ENCODE measurements at places on chromosomes 16 and 17.
A peak's percentile ranks its signal among the peaks of the same experiment; 100 is the strongest.

GRCh38 chr16:181565-182021 is 1.3 kb downstream of the HBQ1 start:
- no peak for DNase-seq

DNA sequence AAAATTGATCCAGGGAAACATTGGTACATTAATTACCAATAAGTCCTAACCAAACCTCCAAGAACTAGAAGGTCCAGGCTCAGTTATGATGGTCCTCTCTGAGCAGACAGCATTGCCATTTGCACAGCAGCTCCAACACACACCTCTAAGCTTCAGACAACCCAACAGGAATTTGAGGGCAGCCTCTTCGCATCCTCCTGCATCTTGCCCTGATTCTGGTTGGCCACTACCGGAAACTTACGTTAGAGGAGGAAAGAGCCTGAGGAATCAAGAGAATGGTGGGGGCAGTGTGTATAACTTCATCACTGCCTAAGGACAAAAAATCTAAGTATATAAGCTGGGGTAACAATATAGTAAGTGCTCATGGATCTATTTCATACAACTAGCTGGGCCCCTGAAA is 15.7 kb downstream of the FAM117A start:
- no peak for DNase-seq

GRCh38 chr17:27577121-27577761 is 53.7 kb upstream of the LGALS9 start:
- no peak for DNase-seq

GRCh38 chr17:27224526-27225315 is 69.2 kb upstream of the WSB1 start:
- no peak for DNase-seq

GRCh38 chr17:82400830-82401229 is 17.3 kb upstream of the HEXD start:
- DNase-seq: peak; percentile 8

DNA sequence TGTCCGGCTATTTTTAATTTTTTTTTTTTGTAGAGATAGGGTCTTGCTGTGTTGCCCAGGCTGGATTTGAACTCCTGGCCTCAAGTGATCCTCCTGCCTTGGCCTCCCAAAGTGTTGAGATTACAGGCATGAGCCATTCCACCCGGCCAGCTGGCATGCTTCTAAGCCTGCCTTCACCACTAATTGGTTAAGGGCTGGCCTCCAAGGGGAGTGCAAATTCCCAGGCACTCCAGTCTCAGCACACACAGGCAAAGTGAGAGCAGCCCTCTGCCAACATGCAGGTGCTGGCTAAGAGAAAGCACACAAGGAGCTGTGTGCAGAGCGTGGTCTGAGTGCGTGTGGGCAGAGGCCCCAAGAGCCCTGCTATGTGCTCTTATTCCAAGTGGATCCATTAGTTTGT is 149.8 kb upstream of the HS3ST2 start:
- DNase-seq: no peak

DNA sequence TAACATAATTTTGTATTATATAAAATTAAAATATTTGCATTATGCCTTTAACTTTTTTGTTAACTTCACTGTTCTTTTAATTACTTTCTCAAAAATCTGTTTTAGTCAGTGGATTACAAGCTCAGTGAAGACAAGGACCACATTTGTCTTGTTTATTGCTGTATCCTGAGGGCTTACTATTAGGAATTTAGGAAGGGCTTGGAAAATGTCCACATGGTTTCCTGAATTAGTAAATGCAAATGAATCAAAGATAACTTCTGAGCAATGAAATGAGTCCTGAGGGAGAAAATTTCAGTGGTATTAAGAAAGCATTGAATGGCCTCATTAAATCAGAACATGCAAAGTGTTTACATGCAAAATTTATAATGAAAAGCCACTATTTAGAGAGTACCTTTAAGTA is 1293.2 kb upstream of the GOT2 start:
- DNase-seq: no peak

- DNase-seq: no peak
These were observed 7.8 kb downstream of the LPO start for GRCh38 chr17:58246104-58246740.

DNA sequence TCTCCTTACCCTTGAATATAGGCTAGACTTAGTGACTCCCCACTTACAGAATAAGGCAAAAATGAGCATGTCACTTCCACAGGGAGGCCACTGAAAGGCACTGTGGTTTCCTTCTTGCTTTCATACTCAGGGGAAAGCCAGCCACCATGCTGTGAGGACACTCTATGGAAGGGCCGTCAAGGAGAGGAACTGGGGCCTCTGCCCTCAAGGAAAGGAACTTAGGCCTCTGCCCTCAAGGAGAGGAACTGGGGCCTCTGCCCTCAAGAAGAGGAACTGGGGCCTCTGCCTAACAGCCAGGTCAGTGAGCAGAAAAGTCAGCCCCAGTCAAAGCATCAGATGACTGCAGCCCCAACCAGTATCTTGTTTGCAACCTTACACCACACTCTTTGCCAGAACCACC is 30.1 kb downstream of the VPS35 start:
- DNase-seq: no peak

DNA sequence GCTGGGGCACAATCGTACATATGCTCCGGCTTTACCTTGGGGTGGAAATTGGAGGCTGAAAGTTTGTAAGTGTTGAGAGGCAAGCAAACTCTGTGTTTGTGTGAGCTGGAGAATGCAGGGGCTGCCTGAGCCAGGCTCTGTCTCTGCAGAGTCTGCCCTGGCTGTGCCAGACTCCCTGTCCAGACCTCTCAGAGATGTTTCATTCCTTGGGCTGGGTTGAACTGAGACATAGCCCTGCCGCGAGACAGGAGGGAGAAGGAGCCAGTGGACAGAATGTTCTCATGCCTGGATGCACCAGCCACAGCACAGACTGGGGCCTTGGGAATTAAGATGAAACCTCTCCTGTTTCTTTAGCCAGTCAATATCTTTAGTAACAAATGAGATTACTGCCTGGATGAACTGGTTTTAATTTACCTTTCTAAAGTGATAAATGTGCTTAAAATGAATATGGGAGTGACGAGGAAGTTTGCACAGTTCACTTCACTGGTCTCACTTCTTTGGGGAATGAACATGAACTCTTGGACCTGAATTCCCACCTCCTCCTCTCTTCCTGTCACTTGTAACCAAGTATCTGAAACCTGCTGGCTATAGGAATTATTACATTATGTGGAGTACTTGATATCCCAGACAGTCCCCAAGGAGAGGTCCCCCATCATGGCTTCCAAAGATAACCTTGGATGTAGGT is 40.1 kb downstream of the YPEL2 start:
- no peak for DNase-seq

- DNase-seq: no peak
These were observed 290.9 kb downstream of the MAF start for GRCh38 chr16:79309606-79310005.

DNA sequence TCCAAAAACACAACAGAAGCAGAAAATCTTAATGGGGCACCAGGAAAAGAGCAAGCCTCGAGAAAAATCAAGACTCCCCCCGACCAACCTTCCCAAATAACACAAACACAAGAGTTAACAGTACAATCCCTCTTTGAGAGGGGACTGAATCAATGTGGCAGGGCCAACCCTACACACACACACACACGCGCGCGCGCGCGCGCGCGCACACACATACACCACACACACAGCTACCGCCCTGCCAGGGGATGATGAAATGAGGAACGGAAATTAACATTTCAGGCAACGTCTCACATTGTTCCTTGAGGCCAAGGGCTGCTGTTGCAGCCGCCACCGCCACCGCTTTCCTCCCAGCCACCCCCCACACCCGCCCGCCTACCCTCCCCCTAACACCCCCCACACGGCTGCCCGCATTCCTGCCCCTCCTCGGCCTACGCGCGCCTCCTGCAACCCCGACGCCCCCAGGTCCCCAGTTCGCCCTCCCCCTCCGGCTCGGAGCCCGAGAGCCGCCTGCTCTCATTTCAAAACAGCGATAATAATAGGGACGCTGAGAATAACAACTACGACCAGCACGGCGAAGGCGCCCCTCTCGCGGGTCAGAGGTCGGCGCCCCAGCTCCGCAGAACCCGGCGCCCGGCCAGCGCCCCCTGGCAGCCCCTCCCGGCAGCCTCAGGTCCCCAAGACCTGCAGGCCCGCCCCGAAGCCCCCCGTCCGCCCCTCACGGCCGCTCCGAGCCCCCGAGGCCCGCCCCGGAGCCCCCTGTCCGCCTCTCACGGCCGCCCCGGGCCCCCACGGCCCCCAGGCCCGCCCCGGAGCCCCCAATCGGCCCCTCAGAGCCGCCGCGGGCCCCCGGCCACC is 1.1 kb downstream of the ANKRD11 start:
- DNase-seq: peak; percentile 81

DNA sequence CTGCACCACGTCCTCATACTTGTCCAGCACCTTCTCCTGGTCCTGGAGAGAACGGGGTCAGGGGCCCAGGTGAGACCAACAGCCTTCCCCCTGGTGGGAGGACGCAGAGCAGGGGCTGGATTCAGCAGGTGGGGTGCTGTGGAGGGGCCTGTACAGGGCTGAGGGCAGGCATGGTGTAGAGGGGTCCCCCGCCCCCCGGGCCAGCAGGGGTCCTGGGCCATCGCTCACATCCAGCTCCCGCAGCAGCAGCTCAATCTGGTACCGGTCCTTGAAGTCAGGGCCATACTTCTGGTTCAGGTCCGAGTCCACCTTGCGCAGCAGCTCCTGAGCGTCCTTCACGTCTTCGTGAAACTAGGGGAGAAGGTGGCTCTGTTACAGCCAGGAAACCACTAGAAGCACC is 41.6 kb downstream of the PPL start:
- no peak for DNase-seq

DNA sequence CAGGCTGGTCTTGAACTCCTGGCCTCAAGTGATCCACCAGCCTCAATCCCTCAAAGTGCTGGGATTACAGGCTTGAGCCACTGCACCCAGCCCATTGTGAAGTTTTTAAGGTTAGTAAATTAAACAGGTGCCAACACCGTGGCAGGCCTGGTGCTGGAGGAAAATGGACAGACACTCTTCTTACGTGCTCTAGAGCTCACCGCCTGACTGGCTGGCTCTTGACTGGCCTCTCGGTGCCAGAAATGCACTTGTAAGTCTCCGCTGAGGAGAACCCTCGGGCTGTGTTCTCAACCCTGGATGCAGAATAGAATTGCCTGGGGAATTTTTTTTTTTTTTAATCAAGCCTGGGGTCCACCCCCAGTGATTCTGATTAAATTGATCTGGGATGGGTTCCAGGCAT is 10.3 kb upstream of the HAS3 start:
- DNase-seq: no peak

GRCh38 chr17:30436729-30437128 is 40.5 kb upstream of the GOSR1 start:
- no peak for DNase-seq

DNA sequence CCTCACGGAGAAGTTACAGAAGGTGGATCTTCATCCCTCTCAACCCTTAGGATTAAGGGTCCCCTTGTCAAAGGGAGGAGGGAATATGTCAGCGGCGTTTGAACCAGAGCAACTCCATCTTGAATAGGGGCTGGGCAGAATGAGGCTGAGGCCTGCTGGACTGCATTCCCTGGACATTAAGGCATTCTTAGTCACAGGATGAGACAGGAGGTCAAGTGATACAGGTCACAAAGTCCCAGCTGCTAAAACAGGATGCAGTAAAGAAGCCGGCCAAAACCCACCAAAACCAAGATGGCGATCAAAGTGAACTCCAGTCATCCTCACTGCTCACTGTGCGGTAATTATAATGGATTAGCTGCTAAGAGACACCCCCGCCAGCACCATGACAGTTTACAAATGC is 36.7 kb downstream of the RBFOX3 start:
- no peak for DNase-seq

DNA sequence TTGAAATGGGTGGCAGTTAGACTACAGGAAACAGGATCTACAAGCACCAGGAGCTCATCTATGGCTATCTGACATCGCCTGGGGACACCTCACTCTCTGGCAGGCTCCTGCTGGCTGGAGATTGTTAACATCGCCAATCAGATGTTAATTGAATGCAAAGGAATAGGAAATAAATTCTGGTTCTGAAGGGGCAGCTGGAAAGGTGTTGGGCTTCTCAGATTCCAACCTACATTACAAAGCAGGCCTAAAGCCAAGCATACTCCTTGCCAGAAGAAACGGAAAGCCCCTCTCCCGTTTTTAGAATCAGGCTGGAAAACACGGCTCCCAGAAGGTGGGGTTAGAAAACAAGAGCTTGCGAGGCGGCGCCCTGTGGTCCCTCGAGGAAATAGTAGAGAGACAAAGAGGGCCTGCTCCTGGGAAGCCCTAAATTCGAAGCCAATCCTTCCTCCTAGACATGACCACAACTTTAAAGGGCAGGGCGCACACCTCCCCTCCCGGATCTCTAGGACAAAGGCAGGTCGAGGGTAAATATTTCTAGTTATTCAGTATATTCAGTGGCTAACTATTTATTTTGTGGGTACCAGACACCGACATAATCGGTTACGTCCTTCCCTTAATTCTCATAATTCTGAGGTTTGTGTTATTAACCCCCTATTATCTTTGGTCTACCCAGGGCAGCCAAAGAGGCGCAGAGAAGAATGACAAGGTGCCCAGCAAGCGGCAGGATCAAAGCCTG is 763 bp upstream of the TOM1L1 start:
- DNase-seq: no peak

DNA sequence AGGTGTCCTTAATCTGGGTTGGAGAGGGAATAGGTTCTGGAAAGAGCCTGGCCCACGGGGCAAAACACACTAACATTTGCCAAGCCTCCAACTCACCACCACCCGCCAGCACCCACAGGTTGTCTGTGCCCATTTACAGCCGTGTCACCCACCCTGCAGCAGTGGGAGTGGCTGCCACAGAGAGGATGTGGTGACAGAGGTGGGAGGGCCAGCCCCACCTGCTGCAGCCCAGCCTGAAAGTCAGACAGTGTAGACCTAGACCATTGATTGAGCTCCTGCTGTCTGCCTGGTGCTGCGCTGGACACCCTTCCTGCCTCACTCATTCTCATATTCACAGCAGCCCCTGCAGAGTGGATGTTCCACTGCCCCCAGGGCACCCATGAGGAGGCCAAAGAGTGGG is 44.7 kb downstream of the IL21R start:
- peak; percentile 68 for DNase-seq

DNA sequence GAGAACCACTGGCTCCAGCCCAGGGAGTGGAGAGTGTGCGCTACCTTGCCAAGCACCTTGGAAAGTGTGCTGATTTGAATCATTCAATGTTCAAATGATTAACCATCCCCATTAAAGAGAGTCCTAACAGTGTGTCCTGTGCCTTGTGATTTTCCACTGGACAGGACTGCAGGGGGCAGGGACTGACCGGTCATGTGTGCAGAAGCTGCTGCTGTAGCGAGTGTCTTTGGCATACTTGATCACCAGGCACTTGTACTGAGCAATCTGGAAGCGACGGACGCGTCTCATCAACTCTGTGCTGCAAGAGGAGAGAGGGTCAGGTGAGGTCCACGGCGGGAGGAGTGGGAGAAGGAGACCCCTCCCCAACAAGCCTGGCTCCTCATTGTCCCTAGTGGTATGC is 2.0 kb downstream of the TK1 start:
- DNase-seq: no peak

DNA sequence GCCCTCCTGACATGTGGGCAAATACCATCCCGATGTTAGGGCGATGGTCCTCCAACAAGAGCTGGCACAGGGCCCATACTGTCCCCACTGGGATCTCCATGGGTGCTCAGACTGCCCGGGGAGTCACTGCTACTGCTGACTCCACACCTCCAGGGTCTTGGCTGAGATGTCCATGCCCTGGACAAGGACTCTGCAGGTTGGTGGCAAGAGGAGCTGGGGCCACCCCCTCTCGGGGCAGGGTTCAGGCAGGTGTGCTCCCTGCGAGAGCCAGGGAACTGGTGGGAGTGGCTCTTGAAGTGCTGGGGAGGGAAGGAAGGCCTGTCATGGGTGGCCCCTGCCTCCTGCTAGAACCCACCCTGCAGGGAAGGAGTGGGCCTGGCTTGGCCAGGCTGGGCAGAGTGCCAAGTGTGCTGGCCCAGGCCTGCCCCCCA is 6.4 kb downstream of the CASKIN2 start:
- no peak for DNase-seq

GRCh38 chr17:65433592-65433991 is 127.9 kb downstream of the AXIN2 start:
- no peak for DNase-seq

Measured in activated CD4-positive, alpha-beta T cell treated with anti-CD3 and anti-CD28 coated beads, Interleukin-2, amount 50 U/mL, for 4 hours (primary cell).